Peyer's patch (tissue), 4 donors: ENCODE measurements at places on chromosomes 16 and 17. TPM values are rescaled to one million over a fixed set of nuclear protein-coding genes. Genes with fewer than 3 reads are reported as not detected.

DNA sequence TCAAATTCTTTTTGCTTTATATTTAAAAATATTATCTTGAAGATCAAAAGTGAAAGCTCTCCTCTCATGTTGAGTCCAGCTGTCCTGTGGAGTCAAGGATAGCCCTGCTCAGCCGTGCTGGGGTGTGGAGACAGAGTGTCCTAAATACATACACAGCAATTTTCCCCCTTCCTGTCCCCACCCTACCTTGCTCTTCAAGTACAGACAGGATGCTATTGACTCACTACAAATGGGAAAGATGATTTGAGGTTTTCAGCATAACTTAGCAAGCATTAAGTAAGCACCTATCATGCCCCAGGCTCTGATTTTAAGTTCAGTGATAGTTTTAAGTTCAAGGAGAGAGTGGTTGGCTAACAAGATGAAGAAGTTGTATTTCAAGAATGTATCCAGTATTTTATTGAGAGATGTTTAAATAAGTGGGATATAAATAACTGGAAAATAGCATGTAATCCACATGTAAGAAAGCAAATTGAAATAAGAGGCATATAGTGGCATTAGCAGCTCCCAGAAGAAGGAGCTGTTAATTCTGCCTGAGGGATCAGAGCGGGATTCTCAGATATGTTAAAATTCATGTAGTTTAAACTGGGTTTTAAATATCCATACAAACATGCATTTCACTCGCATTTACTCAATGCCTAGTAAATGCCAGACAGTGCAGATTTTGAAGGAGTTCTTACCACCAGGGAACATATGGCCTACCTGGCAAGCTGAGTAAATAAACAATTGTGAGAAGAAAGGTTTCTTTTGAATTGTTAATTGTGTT is 183.5 kb upstream of the ANKFN1 start:
- H3K27me3 ChIP-seq = no peaks in the 10 kb centered on the region
- H3K4me3 ChIP-seq = no peak overlapping the region
- H3K36me3 ChIP-seq = no peaks in the 10 kb centered on the region
- no peaks in the 10 kb centered on the region for H3K4me1 ChIP-seq
- no peak overlapping the region for H3K27ac ChIP-seq
- DNase-seq = no peak

DNA sequence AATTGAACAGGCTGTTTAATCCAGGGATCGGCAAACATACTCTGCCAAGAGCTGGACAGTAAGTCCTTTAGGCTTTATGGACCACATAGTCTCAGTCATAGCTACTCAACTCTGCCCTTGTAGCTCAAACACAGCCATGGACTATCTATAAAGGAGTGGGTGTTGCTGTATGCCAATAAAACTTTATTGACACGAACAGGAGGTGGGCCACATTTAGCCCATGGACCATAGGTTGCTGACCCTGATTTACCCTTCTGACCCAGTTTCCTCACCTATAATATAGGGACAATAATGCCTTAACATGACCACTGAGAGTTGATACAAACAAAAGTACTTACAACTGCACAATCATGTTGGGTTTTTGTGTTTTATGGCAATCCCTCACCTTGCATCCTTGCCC is 257.0 kb upstream of the SDK2 start:
- no peaks in the 10 kb centered on the region for H3K36me3 ChIP-seq
- H3K4me3 ChIP-seq = peak overlapping the region; percentile 46
- no peaks in the 10 kb centered on the region for H3K4me1 ChIP-seq
- no peaks in the 10 kb centered on the region for H3K27me3 ChIP-seq

GNAO1 gene
- total RNA-seq = 6.3 TPM

DNA sequence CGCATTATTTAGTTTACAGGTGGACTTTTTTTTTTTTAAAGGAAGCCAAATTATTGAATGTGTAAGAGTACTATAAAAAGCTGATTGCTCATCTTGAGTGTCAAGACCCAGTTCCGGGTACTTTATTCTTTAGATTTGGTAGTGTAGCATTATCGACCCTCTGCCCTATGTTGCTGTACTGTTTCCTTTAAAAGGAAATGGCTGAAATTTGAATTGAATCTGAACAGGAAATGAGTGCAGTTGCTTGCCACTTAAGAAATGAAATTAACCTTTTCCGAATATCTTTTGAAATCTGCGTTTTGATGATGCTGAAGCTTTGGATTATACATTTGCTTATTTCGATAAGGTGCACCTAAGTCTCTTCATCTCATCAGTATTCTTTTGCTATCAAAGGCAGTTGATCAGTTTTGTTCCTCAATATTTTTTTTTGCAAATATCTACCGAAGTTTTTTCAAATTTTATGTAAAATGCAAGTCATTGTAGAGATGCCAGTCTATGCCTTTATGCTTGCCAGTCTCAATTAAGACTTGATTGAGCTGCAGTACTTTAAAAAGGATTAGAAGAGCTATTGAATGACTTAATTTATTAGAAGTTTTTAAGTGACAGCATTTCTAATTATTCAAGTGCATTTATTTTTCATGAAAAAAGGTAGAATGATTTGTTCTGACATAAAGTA is 1.8 kb downstream of the GGNBP2 start:
- peaks cover 3% of the 10 kb centered on the region for H3K4me1 ChIP-seq
- H3K27ac ChIP-seq = peak overlapping the region; percentile 99
- peak overlapping the region; percentile 89 for H3K4me3 ChIP-seq

DNA sequence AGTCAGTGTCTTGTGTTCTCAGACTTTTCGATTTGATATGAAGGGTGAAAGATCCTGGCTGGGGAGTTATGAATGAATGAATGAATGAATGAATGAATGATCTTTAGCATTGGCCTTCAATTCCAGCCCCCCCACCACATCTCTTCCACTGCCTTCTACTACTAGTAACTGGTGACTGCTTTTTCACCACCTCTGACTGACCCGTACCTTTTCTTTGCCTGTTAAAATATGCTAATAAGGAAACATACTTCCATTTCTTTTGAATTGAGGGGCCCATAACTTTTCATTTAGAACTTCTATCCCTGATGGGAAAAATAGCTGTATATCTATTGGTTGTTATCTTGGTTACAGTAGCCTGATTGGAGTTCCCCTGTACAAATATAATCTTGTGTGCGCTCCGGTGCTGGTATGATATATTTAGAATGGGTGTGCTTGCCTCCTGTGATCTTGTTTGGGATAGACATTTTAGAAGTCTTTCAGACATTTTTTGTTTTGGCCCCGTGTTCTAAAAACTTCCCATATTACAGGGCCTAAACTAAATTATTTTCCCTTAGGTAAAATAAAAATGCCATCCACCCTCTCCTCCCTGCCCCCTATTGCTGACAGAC is 3.4 kb downstream of the LYRM1 start:
- no peaks in the 10 kb centered on the region for H3K27me3 ChIP-seq
- H3K4me1 ChIP-seq = peaks cover 16% of the 10 kb centered on the region
- H3K36me3 ChIP-seq = no peaks in the 10 kb centered on the region
- H3K4me3 ChIP-seq = no peak overlapping the region
- H3K27ac ChIP-seq = peak overlapping the region; percentile 71
- DNase-seq = no peak

DNA sequence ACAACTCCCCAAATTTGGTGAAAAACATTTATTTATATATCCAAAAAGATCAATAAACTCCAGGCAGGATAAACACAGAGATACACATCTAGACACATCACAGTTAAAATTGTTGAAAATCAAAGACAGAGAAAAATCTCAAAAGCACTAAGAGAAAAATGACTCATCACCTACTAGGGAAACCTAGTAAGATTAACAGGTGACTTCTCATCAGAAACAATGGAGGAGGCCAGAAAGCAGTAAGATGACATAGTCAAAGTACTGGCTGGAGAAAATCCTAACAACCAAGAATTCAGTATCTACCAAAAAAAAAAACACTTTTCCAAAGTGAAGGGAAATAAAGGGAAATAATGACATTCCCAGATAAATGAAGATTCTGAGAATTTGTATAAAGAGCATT is 33.8 kb downstream of the ULK2 start:
- H3K27me3 ChIP-seq = no peaks in the 10 kb centered on the region
- no peaks in the 10 kb centered on the region for H3K4me1 ChIP-seq
